ENCODE measurements at places on chromosomes 4 and X. TPM values are rescaled to one million over a fixed set of nuclear protein-coding genes. Genes with fewer than 3 reads are reported as not detected.
A peak's percentile ranks its signal among the peaks of the same experiment; 100 is the strongest.

- DNase-seq: no peak
- no peak overlapping the region for H3K27ac ChIP-seq
- H3K4me3 ChIP-seq: no peak overlapping the region
Observed at GRCh38 chr4:53595204-53595603, 3.9 kb upstream of the LNX1 start.

Gene RIPPLY1
- polyA plus RNA-seq: 0.81 TPM

DNA sequence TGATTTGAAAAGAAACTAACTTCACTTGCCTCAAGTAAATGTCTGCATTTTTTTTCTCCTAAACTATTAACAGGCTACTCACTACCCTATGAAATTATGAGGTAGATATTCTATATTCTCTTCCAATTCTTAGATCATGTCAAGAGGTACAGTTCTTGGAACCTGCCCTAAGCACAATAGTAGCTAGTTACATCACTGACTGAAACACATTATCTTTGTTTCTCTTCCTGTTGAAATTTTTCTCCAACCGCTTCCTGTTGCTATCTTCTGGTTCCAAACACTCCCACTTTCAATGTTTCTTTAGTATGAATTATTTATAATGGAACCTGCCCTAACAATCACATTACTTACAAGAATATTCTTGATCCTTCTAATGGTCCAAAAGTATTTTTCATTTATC, 5.0 kb upstream of the BANK1 start:
- no peaks in the 10 kb centered on the region for H3K4me1 ChIP-seq
- DNase-seq: no peak
- H3K27me3 ChIP-seq: peaks cover under 1% of the 10 kb centered on the region
- no peak overlapping the region for H3K27ac ChIP-seq

DNA sequence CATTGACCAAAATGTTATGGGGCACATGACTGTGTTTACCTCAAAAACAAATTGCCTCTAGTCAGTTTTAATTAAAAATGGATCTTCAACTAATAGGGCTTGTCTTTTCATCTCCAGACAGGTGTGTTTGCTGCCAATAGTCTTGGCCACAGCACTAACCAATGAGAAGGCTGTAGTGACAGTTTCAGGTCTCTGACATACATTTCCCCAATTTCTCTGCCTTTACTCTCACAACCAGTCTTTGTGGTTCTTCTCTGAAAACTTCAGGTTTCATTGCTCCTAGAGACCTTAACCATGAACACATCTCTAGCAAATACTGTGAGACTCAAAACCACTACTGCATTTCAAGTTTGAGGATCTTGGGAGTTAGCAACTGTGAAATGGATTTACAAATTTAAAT, 3.5 kb upstream of the EDNRA start:
- H3K27me3 ChIP-seq: peaks cover 17% of the 10 kb centered on the region
- no peak overlapping the region for H3K27ac ChIP-seq
- no peak for DNase-seq

Gene SAT1
- polyA plus RNA-seq: 763 TPM

Gene TRIM60
- not detected for polyA plus RNA-seq

DNA sequence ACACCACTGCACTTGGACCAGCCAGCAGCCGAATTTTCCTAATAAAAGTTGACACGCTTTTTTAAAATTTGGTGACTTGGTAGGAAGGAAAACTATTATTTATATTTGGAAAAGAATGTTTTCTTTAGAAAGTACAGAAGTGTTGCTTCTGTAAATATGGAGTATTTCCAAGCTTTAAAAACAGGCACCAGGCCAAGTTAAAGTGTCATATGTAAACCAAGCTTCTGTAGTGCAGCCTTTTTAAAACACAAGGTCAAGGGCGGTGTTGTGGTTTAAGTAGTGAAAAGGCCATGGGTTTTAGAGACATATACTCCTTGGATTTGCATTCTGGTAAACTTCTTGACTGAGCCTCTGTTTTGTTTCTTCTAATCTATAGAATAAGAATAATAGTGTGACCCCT, 62.7 kb downstream of the TRIM2 start:
- no peaks in the 10 kb centered on the region for H3K27me3 ChIP-seq
- DNase-seq: no peak

Gene C4orf36
- 0.60 TPM for polyA plus RNA-seq

Gene ESX1
- polyA plus RNA-seq: not detected

- H3K27ac ChIP-seq: peak overlapping the region; percentile 33
- no peaks in the 10 kb centered on the region for H3K4me1 ChIP-seq
- peak overlapping the region; percentile 47 for H3K4me3 ChIP-seq
- no peaks in the 10 kb centered on the region for H3K36me3 ChIP-seq
- DNase-seq: no peak
Observed at GRCh38 chrX:11664211-11665167, 1.2 kb downstream of the ARHGAP6 start.

Measured in large intestine (tissue), 12 donors.